ENCODE measurements at places on chromosomes 2 and 18. TPM values are rescaled to one million over a fixed set of nuclear protein-coding genes. Genes with fewer than 3 reads are reported as not detected.

The MORN2 gene
- 20.5 TPM for total RNA-seq

The ANKRD62 gene
- not detected for total RNA-seq

The CTAGE1 gene
- not detected for total RNA-seq

The OR6B2 gene
- not detected for total RNA-seq

The IWS1 gene
- 51.5 TPM for total RNA-seq

The RIT2 gene
- total RNA-seq, result not detected

The DNER gene
- 41.1 TPM for total RNA-seq

The CAPN13 gene
- total RNA-seq, result not detected
